ENCODE measurements at places on chromosomes 3 and 15.
A peak's percentile ranks its signal among the peaks of the same experiment; 100 is the strongest.

DNA sequence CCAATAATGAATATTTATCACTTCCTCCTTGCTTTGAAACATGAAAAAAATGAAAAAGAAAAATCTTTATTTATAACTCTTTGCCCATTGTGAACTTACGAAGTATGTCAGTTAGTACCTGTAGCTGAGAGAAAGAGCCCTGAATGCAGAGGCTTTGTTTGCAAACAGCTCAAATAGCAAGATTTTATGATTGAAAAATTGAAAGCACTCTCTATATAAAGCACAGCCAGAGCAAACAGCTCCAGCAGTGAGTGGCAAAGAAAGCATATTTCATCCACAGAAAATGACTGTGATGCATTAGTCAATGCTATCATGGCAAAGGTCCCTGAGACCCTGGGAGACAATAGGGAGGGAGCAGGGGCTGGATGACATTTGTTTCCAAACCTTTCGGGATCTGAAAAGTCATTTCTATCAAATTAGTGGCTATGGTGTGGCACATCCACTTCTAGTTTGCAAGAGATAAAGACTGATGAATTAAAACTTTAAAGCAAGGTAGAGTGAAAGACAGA lies 576.1 kb downstream of the OTOL1 start:
- DNase-seq: no peak

GRCh38 chr3:130825762-130826299 lies 68.1 kb upstream of the ATP2C1 start:
- no peak for DNase-seq

DNA sequence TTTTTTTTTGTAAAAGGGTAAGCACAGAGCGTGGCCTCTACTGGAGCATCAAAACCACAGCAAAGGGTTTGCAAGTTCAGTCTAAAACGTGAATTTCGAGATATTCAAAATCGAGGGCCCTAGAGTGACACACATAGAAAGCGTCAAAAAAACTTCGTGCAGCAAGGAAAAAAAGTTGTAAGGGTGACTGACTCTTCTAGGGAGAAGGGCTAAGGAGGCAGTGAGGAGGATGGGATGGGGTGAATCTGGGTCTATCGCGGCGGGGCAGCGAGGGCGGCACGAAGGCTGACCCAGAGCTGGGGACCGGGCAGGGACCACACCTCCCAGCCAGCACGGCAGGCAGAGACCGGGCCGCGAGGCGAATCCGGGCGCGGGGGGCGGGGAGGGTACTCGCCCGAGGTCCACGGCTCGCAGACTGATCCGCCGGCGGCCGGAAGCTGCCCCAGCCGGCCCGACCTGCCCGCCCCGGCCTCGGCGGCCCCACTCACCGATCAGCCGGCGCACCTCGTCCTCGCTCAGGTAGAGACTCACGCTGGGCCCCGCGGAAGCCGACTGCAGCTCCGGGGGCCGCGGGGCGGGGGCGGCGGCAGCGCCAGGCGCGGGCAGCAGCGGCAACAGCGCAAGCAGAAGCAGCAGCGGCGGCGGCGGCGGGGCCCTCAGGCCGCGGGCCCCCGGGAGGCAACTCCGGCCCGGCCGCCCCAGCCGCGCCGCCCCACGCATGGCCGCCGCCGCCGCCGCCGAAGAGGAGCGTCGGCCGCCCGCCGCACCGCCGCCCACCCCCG lies 533 bp downstream of the RYK start:
- peak; percentile 65 for DNase-seq

GRCh38 chr3:124351430-124352148 lies 359.7 kb upstream of the ROPN1 start:
- peak; percentile 77 for DNase-seq

GRCh38 chr15:45650889-45651525 lies 16.2 kb downstream of the SQOR start:
- DNase-seq: no peak

- no peak for DNase-seq
Observed at GRCh38 chr15:59333401-59334075, 39.1 kb downstream of the MYO1E start.

- DNase-seq: no peak
Observed at GRCh38 chr3:128127236-128127635, 3.6 kb upstream of the RUVBL1 start.

DNA sequence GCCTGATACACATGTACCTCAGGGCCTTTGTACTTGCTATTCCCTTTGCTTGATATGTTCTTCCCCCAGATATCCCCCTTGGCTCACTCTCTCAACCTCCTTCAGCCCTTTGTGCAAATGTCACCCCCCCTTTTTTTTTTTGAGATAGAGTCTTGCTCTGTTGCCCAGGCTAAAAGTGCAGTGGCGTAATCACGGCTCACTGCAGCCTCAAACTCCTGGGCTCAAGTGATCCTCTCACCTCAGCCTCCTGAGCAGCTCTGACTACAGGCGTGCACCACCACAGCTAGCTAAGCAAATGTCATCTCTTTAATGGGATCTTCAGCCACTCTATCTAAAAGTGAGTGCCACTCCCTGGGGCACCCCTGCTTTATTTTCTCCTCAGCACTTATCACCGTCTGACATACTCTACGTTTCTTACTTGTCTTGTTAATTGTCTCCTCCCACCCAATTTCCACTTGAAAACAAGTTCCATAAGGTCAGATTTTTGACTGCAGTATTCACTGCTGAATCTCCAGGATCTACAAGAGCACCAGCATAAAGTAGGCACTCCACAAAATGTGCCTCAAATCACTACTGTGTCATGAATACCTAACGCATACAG lies 14.6 kb downstream of the IP6K2 start:
- DNase-seq: no peak

DNA sequence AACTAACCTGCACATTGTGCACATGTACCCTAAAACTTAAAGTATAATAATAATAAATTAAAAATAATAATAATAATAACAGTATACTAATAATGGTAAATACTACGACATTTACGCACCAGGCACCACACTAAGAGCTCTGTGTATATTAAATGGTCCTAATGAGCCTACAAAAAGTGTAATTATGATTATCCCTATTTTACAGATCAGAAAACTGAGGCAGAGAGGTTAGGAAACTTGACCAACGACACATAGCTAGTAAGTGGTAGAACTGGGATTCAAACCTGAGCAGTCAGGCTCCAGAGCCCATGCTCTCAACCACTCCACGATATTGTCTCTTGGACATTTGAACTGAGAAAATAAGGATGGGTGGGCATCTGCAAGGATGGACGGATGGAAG lies 15.0 kb downstream of the KIF7 start:
- no peak for DNase-seq

GRCh38 chr3:50444213-50444612 lies 59.2 kb downstream of the CACNA2D2 start:
- DNase-seq: no peak

- DNase-seq: no peak
Observed at GRCh38 chr3:112773864-112774263, 72.8 kb downstream of the CD200R1L start.

GRCh38 chr3:99724276-99724675 lies 85.9 kb downstream of the COL8A1 start:
- DNase-seq: no peak

GRCh38 chr15:89299896-89300295 lies 34.7 kb downstream of the POLG start:
- no peak for DNase-seq

GRCh38 chr15:89192766-89193165 lies 28.6 kb downstream of the RLBP1 start:
- DNase-seq: no peak

DNA sequence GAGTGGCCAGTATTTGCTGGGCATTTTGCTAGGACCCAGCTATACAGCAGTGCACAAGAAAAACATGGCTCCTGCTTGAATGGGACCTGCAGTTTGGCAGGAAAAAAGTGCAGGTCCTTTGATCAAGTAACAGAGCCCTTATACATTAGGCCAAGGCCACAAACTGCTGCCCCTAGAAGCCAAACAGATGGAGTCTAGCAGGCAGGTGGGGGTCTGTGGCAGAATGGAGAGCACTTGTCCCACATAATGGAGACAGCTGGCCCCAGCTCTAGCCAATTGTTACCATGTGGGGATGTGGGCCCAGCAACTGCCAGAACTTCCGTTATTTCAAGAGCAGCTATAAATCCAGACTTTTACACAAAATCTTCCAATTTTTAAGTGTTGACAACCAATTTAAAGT lies 79.3 kb downstream of the SHQ1 start:
- DNase-seq: no peak

GRCh38 chr3:134722969-134723368 lies 72.1 kb upstream of the EPHB1 start:
- DNase-seq: no peak

- DNase-seq: no peak
Observed at GRCh38 chr3:66348704-66349103, 127.9 kb downstream of the SLC25A26 start.

DNA sequence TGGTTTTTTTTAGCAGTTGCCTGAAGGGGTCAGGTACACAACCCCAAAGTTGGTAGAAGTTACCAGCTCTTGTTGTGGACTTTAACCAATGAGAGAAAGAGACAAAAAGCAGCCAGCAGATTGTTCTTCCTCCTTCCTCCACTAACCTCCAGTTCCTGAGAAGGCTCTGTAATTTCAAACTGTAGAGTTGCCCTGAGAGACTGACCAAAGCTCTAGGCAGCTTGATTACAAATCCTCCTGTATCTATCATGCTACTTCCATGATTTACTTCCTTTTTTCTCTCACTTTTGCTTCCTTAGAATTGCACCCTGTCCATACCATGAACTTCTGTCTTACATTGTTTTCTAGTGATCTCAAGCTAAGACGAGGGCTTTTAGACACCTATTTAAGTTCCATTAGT lies 29.2 kb downstream of the NSUN3 start:
- no peak for DNase-seq

DNA sequence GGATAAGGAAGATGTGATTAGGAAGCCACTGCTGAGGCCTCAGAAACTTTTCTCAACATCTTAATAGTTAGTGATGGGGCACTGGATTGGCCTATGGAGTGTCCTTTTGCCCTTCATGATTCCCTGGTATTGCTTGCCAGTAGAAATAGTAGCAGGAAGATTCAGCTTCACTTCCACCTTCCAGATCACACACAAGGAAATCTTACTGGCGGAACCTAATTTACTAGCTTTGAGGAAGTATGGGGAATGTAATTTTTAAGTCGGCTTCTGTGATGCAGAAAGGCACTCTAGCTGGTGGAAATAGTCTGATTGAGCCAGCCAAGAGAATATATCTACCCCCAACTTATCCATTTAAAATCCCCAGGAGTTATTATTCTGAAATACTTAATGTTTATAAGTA lies 46.5 kb downstream of the LPP start:
- no peak for DNase-seq

GRCh38 chr15:43795997-43796396 lies 3.9 kb downstream of the SERF2 start:
- no peak for DNase-seq

- no peak for DNase-seq
Observed at GRCh38 chr3:56921573-56922453, 120.1 kb upstream of the ARHGEF3 start.

- DNase-seq: no peak
Observed at GRCh38 chr15:55220606-55221005, 23.9 kb upstream of the RSL24D1 start.

- no peak for DNase-seq
Observed at GRCh38 chr3:70137366-70137765, 137.8 kb downstream of the SAMMSON start.

GRCh38 chr3:16929311-16929710 lies 44.6 kb downstream of the PLCL2 start:
- DNase-seq: no peak

- no peak for DNase-seq
Observed at GRCh38 chr3:30098653-30099455, 507.5 kb upstream of the TGFBR2 start.

DNA sequence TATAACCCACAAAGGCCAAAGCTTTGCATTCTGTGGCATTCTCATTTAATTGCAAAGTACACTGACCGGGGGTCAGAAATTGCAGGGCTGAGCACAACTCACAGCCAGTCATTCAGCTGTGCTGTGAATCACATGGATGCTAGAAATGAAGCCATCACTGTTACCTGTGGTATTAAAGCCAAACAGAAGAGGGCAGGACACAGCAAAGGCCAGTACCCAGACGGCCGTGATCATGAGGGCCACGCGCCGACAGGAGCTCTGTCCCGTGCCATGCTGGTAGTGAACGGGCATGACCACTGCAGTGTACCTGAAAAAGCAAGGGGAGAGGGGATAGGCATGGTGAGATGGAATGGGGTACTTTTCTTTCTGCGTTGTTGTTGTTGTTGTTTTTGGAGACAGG lies 31.6 kb downstream of the DRD3 start:
- DNase-seq: no peak

DNA sequence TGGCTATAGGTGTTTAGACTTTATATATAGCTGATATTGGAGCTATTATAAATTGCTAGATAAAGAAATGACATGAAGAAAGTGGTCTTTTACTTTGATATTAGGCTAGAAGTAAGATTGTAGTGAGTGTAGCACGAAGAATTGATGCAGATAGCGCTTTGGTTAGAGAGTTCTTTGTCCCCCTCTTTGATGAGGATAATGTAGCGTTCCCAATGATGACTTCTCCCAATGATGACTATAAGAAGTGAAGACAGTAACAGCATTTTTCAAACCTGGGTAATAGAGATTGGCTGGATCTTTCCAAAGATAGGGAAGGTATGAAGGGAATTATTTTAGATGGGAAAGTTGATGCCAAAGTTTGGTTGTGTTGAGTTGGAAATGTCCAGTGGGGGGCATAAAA lies 4.3 kb downstream of the MINDY2 start:
- DNase-seq: no peak

- no peak for DNase-seq
Observed at GRCh38 chr3:194245975-194246561, 105.1 kb downstream of the CPN2 start.

- DNase-seq: no peak
Observed at GRCh38 chr15:92527197-92527596, 128.4 kb downstream of the FAM174B start.

DNA sequence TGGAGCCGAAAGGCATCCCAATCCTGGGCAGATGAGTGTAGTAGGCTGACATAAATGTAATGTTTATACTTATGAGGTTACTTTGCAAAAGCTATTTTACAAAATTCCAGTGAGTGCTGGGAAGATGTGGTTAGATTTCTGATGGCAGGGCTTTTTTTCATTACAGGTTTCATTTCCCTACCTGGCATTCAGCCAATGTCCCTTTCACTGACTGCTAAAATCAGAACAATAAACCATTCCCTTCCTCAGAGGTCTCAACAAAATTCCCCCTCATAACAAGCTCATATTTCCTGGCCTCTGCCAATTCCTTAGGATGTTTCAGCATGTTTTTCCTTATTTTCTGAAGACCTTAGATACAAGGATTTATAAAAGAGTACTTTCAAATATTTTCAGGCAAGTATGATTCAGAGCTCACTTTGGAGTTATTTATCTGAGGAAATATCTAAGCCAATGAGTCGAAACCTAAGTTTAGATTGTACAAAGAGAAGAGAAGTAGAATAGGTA lies 40.9 kb upstream of the CCDC80 start:
- no peak for DNase-seq

DNA sequence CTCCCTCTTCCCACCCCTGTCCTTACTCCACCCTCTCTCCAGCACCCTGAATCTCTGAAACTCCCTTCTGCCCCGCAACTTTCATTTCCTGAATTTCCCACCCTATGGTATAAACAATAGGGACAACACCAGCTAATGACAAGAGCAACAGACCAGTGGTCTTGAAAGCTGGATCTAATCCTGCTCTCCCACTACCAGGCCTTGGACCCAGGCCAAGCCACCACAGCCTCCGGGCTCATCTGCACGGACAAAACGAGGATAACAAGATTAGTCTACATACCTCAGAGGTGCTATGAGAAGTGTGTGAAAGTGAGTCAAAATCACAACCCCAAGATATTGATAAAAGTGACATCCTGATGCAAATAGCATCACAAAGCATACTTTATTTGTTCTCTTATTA lies 128.6 kb downstream of the ERC2 start:
- no peak for DNase-seq

- DNase-seq: no peak
Observed at GRCh38 chr3:15983693-15984092, 185.9 kb upstream of the ANKRD28 start.

- no peak for DNase-seq
Observed at GRCh38 chr3:124963755-124964154, 29.2 kb upstream of the MUC13 start.

Measured in Caco-2 (cell line).